ENCODE measurements at places on chromosomes 6 and 20.

DNA sequence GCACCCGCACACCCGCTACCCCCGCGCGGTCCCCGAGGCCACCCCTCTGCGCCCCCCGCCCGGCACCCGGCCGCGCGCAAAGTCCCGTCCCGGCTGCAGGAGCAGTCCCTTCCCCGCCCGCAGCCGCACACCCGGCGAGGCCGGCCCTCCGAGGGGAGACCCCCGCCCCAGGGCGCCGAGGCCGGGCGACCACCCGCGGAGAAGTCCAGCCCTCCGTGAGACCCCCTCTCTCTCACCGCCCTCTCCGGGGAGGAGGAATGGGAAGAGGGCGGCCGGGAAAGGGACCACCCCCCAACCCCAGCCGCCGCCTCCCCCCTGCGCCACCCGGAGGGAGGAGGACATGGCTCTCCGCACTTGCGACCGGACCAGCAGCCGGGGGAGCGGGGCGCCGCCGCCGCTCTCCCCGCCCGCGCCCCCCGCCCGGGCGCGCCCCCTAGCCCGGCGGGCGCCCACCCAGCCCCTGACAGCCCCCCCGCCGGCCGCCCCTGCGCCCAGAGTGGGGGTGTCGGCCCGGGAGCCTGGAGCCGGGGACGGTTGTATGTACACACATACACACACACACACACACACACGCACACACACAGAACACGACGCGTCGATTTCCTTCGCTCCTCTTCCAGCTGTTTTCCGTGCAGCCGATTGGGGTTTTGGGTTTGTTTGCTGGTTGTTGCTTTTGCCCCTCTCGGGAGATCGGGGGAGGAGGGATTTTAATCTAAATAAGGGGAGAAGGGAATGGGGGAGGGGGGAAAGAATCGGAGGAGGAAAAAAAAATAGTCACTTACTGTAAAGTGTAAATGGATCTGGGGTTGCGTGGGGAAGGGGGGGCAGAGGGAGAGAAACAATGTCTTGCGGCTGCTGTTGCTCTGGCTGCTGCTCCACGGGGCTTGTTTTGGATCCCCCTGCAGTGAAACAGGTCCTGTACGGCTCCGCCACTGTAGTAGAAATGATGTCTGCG, at the start of gene ATXN1:
Gene ATXN1 (minus strand): TSS at position 945 of the 955 bp plus-strand sequence.
- peak; percentile 53 for DNase-seq

- DNase-seq: no peak
Measured at GRCh38 chr6:99013145-99013544, 65.4 kb upstream of the FBXL4 start.

- no peak for DNase-seq
Measured at GRCh38 chr20:54346276-54346675, 129.1 kb upstream of the DOK5 start.

GRCh38 chr20:17955302-17955701, 13.3 kb downstream of the SNX5 start:
- DNase-seq: no peak

DNA sequence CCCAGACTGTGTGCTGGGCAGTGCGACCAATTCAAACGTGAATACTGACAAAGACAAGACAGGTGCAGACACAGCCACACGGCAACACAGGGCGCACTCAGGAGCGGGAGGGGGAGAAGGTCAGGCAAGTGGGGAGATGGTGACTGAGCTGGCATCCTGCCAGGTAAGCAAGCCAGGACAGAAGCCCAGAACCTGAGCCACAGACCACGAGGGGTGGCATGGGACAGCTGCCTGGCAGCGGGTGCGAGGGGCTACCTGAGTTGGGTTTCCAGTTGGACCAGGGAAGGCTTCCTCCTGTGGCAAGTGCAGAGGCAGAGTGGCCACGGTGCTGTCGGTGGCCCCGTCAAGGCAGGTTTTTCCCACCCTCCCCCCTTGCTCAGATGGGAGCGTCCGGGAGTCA, 215.2 kb upstream of the ARID1B start:
- no peak for DNase-seq

GRCh38 chr20:60490217-60491050, 532.2 kb downstream of the CDH26 start:
- no peak for DNase-seq

- DNase-seq: no peak
Measured at GRCh38 chr20:36184816-36185776, 30.6 kb downstream of the EPB41L1 start.

- no peak for DNase-seq
Measured at GRCh38 chr6:111683749-111684267, 78.1 kb upstream of the TRAF3IP2 start.

DNA sequence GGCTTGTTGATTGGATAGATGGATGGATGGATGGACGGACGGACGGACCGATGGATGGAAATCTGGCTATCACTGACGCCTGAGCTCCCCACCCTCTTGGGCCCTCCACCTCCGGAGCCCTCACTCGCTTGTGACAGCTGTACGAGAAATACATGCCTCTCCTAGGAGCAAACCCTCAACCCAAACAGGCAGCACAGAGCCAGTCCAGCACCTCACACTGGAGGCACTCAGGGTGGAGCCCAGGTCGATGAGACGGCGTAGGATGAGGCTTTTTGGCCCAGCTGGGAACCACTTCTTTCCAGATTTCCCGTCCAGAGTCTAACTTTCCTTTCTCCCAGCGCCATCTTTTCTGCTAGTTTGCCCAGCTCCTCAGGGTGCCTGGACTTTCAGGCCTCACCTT, 2.7 kb upstream of the LY6G5C start:
- no peak for DNase-seq

- DNase-seq: no peak
Measured at GRCh38 chr20:21234806-21235483, 68.2 kb upstream of the XRN2 start.

DNA sequence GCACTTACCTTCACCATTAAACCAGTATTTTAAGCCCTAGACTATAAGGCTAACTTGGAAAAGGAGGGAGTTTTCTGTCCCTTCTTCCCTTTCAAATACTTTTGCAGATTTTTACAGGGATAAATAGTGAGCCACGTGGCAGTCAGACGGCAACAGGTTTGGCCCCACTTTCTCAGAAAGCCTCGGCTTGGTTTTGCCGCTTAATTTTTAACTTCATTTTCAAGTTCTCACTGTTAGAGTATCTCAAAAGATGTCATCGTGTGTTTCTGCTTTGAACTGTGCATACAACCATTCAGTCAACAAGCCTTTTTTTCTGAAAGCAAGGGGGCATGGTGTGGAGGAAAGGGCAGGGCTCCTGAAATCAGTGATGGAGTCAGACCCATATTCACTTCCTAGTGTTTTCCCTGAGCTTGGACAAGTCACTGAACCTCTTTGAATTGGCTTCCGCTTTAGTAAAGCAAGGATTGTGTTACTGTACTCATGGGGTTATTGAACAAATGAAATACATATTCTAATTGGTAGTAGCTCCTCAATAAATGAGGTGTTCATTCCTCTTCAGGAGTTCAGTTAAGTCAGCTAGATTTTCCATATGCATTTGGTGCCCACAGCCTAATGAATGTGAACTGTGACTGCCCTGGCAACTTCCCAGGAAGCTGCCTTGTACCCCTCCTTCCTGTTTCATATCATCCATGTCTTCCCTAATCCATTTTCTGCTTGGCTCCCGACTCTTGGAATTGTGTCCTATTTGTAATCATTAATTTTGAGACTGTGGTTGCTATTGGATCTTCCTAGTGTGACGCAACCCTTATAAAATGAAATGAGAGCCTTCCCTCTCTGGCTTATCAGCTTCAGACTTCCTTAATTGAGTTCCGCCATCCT, at the start of gene SLC17A2:
Gene SLC17A2 (minus strand): TSS at position 160 of the 879 bp plus-strand sequence. CDS start 4,895 bp downstream, outside the sequence.
- DNase-seq: no peak

- DNase-seq: no peak
Measured at GRCh38 chr20:37726971-37727956, 33.4 kb downstream of the CTNNBL1 start.

- no peak for DNase-seq
Measured at GRCh38 chr6:125994670-125995488, 8.5 kb downstream of the TRMT11 start.

- DNase-seq: no peak
Measured at GRCh38 chr6:31878222-31878621, 575 bp downstream of the SLC44A4 start.

DNA sequence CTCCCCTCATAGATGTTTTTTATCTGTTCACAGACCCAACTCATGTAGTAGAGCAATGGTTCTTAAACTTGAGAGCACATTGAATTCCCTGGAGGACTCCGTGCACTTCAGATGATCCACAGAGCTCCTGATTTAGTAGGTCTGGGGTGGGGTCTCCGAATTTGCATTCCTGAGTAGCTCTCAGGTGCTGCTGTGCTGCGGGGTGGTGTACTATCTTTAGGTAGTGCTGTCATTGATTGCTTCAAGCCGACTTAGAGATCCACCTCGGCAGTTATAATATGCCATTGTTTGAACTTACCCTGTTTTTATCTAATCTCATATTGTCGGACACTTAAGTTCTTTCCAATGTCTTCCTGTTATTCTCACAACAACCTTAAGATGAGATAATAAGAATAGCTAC, 45.0 kb downstream of the BMP2 start:
- no peak for DNase-seq

DNA sequence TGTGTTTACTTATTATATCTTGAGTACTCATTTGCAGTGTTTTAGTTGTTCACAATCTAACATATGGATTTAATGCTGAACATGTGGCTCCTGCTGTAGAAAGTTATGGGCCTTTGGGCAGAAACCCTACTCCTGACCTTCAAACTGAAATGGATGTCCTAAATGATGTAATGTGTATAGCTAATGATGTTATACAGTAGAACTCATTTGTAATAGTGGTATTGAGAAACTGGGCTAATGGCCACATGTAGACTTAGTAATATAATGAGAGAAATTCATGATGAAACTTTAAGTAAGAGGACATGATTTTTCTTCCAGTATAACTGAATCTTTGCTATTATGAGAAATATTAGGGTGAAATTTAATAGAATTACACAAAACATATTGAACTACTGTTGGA, 121.3 kb upstream of the PTPRK start:
- no peak for DNase-seq

- no peak for DNase-seq
Measured at GRCh38 chr6:109397020-109397419, 14.8 kb upstream of the CD164 start.

DNA sequence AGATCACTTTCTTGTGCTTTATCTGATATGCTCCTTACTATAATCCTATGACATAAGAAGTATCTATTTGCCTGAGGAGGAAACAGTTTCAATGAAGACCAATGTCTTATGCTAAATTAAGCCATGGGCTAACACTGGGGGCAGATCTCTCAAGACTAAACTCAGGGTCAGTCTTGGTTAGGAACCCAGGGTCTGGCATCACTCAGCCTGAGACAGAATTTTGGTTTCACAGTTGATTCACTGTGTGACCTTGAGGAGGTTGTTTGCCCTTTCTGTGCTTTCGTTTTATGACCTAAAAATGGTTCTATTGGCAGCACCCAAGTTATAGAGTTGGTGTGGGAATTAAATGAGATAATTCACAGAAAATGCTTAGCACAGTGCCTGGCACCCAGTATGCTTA, 4.9 kb upstream of the BCAS1 start:
- no peak for DNase-seq

DNA sequence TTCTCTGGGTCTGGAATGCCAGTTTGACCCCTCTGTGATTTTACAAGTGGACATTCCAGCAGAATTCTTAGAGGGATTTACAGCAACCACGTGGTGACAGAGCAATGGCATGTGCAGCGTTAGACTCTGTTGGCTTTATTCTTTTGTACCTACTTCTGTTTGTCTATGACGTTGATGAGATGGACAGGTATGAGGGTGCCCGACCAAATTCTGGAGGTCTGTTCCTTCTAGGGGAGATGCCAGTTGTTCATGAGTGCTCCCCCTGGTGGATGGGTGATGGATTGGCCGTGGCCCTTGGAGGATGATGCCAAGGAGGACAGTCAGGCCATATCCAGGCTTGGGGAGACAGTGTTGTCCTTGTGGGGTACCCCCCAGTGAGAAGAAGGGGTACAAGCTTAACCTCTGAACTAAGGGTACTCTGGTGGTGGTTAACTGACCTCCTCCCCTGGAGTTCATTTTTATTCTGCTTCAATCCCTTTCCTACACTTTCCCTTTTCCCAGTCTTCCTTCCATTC, 198.6 kb downstream of the DTNBP1 start:
- peak; percentile 62 for DNase-seq

GRCh38 chr6:138086573-138087196, 20.5 kb downstream of the PERP start:
- DNase-seq: no peak
